ENCODE measurements at places on chromosomes 11 and 22. TPM values are rescaled to one million over a fixed set of nuclear protein-coding genes. Genes with fewer than 3 reads are reported as not detected.

- DNase-seq, result peak; percentile 85
Measured at GRCh38 chr11:110463153-110463552, 33.4 kb downstream of the FDX1 start.

- no peak for DNase-seq
Measured at GRCh38 chr11:78346799-78347198, 70.8 kb downstream of the GAB2 start.

GRCh38 chr11:14026961-14027360, 64.4 kb downstream of the SPON1 start:
- no peak for DNase-seq

DNA sequence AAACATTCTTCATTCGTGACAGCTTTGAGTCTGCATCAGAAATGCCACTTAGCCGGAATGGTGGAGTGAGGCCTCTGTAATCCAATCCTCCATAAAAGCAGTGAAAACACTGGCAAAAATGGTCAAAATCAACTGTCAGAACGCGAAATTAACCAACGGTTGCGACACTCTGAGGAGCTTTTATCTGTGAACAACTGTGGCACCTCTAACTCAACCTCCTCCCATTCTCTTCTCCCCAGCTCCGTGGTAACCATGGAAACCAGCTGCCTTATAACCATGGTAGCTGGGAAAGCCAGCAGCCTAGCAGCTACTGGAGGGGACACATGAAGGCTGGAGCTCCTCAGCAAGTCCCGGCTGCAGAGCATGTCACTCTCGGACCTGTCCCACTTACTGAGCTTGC, 20.3 kb downstream of the AP2A2 start:
- peak; percentile 71 for DNase-seq

DNA sequence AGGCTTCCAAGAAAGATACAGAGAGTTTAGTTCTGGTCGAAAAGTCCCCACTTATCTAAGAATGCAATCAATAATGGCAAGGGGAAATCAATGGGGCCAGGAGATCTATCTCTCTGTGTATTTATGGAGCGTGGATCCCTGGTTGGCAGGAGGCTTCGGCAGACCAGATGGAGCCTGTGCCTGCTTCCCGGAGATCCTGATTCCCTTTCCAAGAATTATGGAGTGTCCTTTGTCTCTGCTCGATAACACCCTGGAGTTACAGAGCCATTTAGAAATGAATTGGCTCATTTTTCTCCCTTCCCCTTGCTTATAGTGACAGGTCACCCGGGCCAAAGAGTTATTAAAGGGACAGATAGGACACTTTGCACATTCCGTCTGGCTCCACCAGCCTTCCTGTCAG, 92.4 kb downstream of the ISX start:
- DNase-seq, result peak; percentile 18

Gene CALCB
- not detected for total RNA-seq

DNA sequence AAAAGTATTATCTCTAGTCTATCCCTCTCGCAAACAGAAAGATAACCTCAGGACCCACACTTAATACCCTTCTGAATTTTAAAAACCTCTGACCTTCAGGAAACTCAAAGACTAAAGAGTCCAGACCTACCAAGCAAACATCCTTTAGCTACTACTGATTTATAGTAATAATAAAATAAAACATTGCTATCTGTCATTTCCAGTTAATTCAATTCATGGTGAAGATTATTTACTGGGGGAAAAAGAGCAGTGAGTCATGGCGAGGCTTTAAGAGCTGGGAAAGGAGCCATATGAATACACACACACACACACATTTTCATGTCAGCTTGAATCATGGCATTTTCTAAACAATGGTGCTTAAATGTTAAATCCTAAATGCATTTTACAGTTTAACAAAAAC, 87.1 kb downstream of the FAM76B start:
- DNase-seq, result no peak

DNA sequence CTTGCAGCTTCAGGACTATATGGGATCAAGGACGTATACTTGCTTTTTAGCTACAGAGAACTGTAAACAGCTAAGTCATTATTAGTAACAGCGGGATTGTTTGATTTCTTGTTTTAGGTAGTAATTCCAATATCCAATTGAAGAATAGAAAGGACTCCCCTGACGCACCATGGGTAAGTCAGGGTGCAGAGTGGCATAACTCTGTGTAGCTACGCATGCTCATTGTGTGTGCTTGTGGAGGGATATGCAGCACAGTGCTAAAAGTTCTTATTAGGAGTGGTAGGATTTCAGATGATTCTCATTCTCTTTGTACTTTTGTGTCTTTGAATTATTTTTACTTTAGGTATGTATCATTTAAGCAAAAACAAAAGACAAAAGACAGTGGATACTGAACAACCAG, 7.7 kb upstream of the PEX26 start:
- no peak for DNase-seq

- DNase-seq, result no peak
Measured at GRCh38 chr22:41772198-41772597, 28.3 kb upstream of the CCDC134 start.

DNA sequence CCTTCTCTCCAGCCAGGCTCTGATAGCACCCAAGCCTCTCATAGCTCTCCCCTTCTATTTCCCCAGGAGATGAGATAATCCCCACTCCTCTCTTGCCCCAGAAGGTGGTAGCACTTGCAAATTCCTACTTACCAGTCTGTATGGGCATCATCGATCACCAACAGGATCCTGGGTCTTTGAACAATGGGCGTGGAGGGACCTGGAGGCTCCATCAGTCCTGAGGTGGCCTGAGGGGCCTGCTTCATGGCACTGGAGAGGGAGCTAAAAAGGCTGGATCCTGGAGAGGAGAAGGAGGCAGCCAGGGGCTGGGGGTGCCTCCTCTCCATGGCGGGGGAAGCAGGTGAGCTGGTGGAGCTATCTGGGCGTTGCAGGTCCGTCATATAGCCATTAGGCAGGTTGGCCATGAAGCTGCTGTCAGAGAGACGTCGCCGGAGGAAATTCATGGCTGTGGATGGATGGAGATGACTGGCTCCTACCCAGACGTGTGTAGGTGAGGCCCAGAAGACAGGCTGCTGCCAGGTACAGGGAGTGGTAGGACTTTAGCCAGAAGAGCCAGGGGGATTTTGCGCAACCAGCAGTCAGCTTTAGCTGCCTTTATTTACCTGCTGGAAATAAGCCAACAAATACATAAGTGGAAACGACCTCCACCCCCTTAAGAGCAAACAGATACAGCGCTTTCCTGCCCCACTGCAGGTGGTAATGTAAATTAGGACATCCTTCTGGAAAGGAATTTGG, 51.8 kb downstream of the SYN3 start:
- DNase-seq, result no peak

Gene NCR3LG1
- total RNA-seq, result 0.31 TPM

DNA sequence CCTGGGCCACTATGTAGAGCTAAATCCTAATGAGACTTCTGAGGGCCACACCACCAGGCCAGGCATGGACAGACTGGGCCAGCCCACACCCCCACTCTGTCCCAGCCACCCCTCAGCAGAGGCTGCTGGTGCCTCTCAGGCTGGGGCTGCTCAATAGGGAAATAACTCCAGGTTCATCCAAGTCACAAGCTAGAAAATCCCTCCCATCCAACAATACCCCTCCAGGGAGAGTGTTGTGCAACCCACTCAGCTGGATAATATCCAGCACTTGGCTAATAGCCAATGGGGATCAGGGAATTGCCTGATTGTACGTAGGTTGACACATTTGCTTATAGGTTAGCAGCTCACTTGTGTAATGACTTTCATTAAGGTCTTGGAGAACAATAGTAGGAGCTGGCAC, 64.1 kb upstream of the WNT11 start:
- DNase-seq, result no peak

Gene HTR3A
- total RNA-seq, result not detected

Gene ACR
- not detected for total RNA-seq

DNA sequence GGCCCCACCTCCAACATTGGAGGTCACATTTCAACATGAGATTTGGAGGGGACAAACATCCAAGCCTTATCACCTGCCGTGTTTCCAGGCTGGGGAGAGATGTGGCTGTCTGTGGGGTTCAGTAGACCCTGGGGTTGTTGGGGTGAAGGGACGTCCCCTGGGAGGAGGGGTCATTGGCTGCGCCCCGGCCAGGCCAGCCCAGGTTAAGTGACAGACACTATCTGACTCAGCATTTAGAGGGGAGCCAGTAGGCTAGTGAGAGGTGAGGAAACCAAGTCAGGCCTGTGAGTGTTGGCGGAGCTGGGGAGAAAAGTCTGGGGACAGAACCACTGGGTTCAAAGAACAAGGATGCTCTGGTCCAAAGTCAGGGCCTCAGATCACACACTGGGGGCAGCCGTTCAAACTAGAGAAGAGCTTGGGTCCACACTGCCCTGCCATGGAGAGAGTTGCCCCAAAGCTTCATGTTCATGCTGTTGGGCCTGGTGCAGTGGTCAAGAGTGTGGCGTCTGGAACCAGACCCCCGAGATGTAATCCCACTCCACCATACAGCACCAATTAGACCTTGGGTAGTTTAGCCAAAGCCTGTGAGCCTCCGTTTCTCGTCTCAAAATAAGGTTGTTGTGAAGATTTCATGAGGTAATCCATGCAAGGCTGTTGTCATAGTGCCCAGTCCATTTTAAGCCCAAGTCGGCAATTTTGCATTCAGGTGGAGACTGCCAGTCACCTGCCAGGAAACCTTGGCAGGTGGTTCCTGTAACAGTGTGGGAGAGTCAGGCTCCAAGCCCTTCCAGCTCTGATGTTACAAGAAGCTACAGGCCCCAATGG, 1289.6 kb downstream of the TBC1D22A start:
- DNase-seq, result peak; percentile 10

Gene ARHGAP42
- 176 TPM for total RNA-seq

DNA sequence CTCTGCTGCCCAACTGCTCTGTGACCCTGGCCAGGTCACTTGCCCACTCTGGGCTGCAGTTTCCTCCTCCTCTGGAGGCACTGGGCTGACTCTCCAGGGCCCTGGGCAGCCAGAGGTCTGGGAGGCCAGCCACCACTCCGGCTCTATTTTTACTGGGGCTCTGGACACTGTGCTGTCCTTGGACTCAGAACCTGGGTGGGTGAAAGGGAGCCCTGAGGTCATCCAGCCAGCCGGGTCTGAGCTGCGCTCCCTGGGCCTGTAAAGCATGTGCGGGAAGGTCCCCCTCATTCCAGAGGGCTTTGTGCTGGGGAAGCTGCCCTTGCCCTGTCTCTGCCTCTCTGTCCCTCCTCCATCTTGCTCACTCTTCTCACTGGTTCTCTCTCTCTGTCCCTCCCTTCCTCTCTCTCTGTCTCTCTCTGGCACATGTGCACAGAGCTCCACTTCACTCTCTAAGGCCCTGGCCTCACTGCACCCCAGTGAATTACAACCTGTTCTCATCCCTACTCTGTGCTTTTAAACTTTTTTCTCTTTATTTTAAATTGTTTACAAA, 24.6 kb downstream of the MB start:
- DNase-seq, result no peak

DNA sequence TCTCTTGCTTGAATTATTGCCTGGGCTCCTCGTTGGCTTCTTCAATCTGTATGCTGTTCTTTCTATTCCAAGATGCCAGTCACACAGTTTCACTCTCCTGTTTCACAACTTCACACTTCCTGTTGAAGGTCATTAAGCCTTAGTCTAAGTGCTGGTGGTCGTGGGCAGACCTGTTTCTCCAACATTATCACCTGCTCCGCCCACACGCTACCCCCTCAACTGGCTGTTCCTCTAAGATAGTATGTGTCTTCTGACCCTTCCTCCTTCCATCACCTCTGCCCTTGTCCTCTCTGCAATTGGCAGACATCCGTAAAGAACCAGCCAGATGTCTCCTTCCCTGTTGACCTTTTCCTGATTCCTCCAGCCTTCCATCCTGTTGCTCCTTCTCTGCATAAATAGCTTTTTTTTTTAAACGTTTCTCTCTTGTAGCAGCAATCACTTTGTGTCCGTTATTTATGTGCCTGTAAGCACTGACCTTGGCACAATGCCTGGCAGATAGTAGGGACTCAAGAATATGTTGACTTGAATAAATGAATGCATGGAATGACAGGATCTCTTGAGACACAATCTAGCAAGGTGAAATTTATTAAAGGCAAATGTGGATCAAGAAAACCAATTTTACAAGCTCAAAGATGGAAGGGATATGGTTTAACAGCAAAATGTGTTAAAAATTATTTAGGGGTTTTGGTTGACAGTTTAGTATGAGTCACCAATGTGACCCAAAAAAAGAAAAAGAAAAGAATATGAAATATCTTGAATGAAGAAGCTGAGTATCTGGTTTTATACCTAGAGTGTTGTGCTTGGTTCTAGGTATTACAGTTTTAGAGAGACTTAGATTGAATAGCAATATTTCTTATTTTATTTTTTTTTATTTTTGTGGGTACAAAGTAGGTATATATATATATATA, 12.6 kb downstream of the DIXDC1 start:
- no peak for DNase-seq

GRCh38 chr11:91308069-91308468, 916.5 kb upstream of the FAT3 start:
- no peak for DNase-seq

Gene MMP1
- not detected for total RNA-seq

GRCh38 chr11:95058621-95059020, 8.1 kb upstream of the SRSF8 start:
- no peak for DNase-seq

DNA sequence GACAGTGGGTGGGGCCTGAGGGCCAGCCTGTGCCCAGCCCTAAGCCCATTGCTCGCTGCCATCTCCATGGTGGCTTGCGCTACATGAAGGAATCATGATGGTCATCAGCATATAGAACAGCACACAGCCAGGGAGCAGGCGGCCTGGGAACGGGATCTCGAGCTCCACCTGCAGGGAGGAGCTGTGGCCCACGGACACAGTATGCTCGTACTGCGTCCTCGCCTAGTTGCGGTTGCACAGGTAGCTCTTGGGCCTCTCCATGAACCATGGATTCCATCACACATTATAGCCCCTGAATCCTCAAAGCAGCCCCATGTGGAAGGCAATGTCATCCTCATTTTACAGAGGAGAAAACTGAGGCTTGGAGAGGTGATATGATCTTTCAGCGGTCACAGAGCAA, 15.1 kb downstream of the SEC14L4 start:
- peak; percentile 55 for DNase-seq

Gene PRG3
- total RNA-seq, result not detected

DNA sequence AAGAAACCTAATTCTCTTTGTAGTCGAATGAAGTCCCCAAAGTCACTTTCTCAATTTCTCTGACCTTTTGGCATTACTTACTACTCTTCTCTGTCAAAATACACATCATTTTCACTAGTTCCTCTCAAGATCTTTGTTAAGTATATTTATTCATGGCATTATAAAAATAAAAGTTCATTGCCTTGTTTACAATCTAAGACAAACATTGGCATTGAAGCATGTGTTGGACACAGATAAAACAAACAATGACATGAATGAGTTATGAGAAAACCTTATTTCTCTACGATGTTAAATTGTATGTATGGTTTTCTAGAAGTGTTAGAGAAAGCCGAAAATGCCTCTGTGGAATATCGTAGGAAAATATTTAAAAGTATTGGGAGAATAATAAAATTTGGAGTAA, 8.6 kb upstream of the OR51G1 start:
- DNase-seq, result no peak

GRCh38 chr11:119210050-119210449, 3.9 kb downstream of the CBL start:
- DNase-seq, result no peak

Gene OR10G8
- total RNA-seq, result not detected

Gene TCN1
- not detected for total RNA-seq

GRCh38 chr22:46374663-46375474, 39.4 kb downstream of the TRMU start:
- no peak for DNase-seq

All from endodermal cell (in vitro differentiated cells).